ENCODE measurements at places on chromosomes 2 and 18.
A peak's percentile ranks its signal among the peaks of the same experiment; 100 is the strongest.

DNA sequence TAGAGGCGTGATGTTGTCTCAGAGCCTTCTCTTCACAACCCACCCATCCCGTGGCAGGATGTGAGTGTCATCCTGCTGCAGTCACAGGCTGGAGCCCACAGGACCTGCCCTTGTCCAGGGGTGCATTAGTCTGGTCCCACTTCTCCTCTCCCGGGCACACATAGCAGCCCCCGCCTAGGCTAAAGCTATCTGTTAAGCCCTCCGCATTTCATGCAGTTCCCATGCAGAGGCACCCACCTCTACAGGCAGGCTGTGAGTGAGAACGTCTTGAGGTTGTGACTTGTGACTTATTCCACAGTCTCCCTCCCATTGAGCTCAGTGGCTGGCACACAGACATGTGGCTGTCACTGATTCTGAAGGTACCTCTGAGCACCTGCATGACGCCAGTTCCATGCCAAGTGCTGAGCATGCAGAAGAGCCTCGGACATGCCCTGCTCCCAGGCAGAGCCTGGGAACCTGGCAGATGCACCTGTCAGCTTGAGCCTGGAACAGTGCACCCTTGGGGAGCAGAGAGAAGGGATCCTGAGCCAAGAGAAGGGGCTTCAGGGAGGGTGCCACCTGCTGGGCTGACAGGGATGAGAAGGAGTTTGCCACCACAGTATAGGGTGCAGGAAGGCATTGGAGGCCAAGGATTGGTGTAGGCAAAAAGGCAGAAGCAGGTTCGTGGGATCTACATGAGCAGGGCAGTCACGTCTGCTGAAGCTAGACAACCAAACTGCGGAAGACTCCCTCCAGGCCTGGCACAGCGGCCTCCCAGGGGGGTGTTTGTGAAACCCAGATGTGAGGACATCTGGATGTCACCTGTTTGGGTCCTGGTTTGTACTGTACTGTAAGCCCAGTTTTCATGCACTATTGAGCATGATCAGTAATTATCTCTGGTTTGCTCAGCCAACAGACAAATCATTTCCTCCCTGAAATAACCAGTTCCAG, 213.6 kb downstream of the GLI2 start:
- no peak for DNase-seq

- no peak for DNase-seq
Observed at GRCh38 chr2:117774716-117775115, 39.8 kb upstream of the DDX18 start.

DNA sequence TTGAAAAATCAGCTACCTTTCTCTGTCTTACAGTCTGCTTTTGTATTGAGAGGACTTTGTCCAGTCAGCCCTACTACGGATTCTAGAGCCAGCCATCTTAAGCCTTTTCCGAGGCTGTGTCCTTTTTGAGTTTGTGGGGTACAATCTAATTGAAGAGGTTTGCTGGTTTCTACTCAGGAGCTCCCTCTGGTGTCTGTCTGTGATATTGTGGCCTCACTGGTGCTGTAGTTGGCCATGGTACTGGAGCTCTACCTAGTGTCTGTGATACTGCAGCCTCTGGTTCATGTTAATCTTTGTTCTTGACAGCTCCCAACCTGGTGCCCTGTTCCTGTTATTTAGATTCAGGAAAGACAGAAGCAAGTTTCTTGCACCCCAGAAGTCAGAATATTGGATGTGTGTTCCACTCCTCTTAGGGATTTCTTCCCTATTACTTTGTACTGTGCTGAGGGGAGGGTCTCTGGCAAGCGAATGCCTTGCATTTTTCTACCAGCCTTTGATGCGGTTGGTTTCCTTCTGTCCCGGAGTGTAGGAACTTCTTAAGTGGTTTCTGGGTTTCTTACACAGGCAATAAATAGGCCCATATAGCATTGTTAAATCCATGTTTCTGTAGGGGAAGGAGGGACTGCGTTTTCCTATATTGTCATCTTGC, 78.5 kb downstream of the ACSL3 start:
- peak; percentile 63 for DNase-seq

GRCh38 chr2:173806761-173807160, 158.4 kb downstream of the SP3 start:
- peak; percentile 25 for DNase-seq

GRCh38 chr2:191991442-191991841, 144.6 kb upstream of the CAVIN2 start:
- no peak for DNase-seq

- no peak for DNase-seq
Observed at GRCh38 chr2:212549941-212550340, 11.3 kb upstream of the ERBB4 start.

- no peak for DNase-seq
Observed at GRCh38 chr2:220891405-220891804, 680.7 kb downstream of the EPHA4 start.

DNA sequence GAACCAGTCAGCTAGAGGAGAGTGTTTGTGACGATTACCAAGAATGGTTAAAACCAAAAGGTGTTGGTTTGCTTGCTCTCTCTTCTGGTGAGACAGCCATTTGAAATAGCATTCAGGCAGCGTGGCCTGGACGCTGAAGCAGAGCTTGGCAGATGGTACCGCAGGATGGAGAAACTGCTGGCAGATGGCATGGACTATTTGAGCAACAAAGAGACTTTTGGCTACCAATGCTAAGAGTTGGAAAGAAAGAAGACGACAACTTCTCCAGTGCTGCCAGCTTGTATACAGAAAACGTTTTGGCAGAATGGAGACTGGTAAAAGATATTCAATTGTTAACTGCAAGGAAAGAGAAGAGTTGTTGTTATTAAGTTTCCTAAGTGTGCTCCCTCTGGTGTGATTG, 315.0 kb downstream of the PARD3B start:
- DNase-seq, result no peak

DNA sequence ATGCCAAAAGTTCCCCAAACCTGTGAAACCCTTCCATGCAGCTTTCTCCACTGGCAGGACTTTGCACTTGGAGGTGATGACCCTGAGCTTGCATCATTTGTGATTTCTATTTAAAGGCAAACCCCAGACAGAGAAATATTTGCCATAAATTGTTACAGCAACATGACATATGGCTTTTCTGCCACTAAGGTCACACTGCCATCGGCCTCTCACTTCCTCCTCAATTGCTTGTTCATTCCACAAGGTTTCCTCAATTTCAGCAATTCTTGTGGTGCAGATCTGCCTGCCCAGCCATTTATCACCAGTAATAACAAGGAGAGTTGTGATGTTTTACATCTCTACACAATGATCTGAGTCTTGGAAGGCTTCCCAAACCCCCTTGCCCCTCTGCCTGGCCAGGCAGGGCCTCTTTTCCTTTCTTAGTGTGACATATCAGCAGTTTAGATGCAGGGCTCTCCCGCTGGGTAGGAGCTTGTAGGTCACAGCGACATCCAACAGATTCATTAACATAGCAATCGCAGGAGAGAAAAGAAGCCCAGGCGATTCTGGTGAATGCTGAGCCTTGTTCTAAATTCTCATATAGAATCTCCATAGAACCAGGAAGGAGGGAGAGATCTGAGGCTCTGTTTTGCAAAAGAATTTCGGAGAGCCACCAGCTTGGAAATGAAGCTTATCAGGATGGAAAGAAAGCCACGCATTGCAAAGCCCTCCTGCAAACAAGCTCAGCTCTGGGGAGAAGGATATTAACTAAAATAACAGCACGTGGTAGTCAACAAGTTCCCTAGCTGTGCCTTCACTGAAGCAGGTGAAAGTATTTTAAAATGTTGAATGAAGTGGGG, 46.7 kb upstream of the ITGA6 start:
- DNase-seq, result no peak
